ENCODE measurements at places on chromosomes 16 and 17.

GRCh38 chr16:15650019-15650697 is at the start of gene NDE1:
TSS of gene NDE1 (plus strand) at chr16:15650245. CDS start at chr16:15664779, 14,534 bp downstream.
- DNase-seq = peak; percentile 70

GRCh38 chr16:30601966-30602365 is 8.2 kb downstream of the ZNF689 start:
- no peak for DNase-seq

DNA sequence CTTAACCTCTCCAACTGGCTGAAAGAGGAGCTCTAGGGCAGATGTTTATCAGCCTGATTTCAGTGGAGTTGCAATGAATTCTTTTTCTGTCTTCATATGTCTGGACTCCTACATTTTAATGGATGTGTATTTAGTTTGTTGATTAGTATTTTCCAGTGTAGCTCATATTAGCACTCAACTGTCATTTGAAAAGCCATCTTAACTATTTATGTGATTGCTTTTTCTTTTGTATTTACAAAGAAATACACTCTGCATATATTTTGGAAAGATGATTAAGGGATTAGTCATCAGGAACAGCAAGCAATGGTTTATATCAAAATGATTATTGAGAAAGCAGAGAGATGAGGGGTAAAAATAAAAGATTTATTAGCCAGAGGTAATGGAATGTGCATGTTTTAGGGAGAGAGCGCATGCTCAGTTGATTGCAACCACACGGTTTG is 71.1 kb downstream of the WWOX start:
- no peak for DNase-seq

DNA sequence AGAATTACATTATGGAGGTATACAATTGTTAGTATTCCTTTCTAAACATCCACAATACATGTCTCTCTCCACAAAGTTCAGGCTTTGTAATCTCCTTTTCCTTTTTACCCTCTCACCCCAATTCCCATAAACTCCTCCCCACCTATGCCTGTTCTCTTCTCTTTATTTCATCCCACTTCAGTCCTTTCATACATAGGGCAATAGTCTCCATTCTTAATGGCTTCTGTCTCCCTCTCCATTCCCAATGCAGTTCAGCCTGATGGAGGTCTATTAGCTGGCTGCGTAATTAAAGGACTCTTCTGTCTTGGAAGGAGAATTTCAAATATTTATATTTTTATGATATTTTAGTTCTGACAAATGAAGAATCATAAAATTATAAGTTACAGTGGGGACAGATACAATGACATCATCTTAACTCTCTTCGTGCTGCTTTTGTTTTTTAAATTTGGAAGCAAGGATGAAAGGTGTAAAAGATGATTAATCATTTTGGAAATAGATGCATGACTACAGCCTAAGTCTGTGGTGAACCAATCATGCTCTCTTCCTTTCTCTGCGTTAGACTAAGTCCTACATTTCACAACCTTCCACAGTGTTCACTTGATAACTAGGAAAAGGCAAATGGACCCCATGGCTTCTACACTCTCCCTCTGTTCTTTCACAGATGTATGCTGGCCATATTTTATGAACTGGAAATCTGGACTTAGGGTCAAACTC is 11.2 kb upstream of the FAM20A start:
- DNase-seq = no peak

- no peak for DNase-seq
These were observed 12.8 kb downstream of the SLC47A1 start for GRCh38 chr17:19546289-19547065.

GRCh38 chr16:85639529-85640253 is 26.6 kb downstream of the GSE1 start:
- DNase-seq = no peak

- DNase-seq = no peak
These were observed 153.4 kb downstream of the ZFHX3 start for GRCh38 chr16:72894293-72895151.

DNA sequence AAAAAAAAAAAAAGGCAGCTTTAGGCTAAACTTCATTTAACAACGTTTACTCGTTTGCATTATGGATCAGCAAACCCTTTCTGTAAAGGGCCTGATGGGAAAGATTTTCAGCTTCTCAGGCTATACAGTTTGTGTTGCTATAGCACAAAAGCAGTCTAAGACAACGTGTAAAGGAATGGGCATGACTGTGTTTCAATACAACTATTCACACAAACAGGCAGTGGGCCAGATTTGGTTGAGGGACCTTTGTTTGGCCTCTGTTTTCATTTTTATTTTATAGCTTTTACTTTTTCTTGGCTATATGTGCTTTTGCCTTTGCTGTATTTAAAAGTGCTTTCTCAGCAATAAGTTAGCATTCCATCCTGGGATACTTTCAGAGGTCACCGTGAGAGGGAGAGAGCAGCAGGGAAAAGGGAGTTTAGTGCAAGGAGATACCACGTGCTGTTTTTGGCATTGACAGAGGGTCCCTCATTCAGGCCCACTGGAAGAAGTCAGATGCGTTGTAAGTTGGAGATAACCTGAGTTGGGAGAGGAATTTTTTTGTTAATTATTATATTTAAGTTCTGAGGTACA is 335.6 kb downstream of the UTP18 start:
- DNase-seq = no peak

DNA sequence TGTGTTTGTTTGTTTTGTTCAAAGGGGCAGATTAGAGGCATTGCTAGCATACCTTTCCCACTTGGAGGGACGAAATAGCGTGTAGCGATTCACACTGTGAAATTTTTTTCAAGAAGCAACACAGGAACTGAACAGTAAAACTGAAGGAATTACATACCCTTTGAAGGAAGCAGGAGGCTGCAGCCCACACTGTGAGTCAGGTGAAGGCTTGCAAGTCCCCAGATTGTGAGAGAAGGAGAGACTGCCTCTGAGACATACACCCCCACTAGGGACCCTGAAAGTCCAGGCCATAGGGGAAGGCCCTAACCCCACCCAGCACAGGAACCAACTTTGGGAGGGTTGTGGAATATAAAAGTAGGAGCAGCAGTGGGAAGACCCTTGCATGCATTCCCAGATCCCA is 69.6 kb upstream of the HS3ST3A1 start:
- DNase-seq = no peak

DNA sequence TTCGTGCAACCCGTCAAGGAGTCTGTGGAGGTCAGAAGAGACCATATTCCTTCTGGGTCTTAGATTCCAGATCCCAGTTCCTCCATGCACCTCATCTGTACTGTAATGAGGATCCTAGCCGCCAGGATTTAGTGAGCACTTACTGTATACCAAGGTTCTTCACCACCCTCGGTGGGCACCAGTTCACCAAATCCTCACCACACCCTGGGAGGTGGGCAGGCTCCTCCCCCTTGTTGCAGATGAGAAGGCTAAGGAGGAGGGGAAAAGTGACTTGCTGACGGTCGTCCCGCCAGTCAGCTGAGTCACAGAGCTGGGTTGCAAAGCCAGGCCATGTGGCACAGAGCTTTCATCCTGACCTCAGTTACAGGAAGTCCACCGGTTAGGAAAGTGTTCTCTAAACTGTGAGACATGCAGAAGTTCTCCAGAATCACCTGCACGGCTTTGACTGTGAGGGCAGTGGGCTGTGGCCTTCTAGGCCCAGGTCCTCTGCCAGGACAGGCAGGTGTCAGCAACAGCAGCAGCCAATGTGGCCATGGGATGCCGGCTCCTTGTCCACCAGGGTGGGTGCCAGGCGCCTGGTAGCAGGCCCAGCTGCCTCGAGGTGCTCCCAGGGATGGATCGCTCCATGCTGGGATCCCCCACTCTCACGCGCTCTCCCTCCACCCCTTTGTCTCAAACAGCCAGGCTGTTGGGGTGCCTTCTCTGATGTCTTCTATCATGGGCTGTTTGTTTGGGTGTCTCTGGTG is 240.3 kb upstream of the GSE1 start:
- no peak for DNase-seq

GRCh38 chr16:15708096-15708495 is 58.1 kb downstream of the NDE1 start:
- DNase-seq = no peak

- no peak for DNase-seq
These were observed 57.2 kb downstream of the CHD9 start for GRCh38 chr16:53112015-53112414.

GRCh38 chr16:67537270-67537635 is 8.6 kb downstream of the RIPOR1 start:
- no peak for DNase-seq

Data from stimulated activated CD8-positive, alpha-beta memory T cell treated with anti-CD3 and anti-CD28 coated beads, Interleukin-15, amount 100 ng/mL, for 24 hours (primary cell).